ENCODE measurements at places on chromosomes 2 and 18. TPM values are rescaled to one million over a fixed set of nuclear protein-coding genes. Genes with fewer than 3 reads are reported as not detected.

The GATA6 gene
- 1.4 TPM for total RNA-seq

The SLC35G4 gene
- total RNA-seq: not detected

The HMSD gene
- total RNA-seq: 0.03 TPM

The REG3G gene
- not detected for total RNA-seq
